ENCODE measurements at places on chromosomes 13 and 19.

DNA sequence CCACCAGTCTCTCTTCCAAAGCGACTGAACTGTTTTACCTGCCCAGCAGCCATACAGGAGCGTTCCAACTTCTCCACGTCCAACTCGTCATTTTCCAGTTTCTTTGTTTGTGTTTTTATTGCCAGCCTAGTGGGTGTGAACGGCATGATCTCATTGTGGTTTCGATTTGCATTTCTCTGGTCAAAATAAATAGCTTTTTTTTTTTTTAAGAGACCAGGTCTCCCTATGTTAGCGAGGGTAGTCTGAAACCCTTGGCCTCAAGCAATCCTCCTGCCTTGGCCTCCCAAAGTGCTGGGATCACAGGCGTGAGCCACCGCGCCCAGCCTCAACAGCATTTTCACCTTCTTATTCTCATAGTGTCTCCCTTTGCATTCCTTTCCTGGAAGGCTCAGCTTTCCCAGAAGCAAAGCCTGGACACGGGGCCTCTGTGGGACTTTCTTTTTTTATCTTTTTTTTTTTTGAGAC, 4.2 kb upstream of the JSRP1 start:
- H3K4me3 ChIP-seq = no peak overlapping the region
- H3K4me1 ChIP-seq = peaks cover 9% of the 10 kb centered on the region
- H3K27me3 ChIP-seq = no peaks in the 10 kb centered on the region
- no peak for DNase-seq
- H3K36me3 ChIP-seq = no peaks in the 10 kb centered on the region

DNA sequence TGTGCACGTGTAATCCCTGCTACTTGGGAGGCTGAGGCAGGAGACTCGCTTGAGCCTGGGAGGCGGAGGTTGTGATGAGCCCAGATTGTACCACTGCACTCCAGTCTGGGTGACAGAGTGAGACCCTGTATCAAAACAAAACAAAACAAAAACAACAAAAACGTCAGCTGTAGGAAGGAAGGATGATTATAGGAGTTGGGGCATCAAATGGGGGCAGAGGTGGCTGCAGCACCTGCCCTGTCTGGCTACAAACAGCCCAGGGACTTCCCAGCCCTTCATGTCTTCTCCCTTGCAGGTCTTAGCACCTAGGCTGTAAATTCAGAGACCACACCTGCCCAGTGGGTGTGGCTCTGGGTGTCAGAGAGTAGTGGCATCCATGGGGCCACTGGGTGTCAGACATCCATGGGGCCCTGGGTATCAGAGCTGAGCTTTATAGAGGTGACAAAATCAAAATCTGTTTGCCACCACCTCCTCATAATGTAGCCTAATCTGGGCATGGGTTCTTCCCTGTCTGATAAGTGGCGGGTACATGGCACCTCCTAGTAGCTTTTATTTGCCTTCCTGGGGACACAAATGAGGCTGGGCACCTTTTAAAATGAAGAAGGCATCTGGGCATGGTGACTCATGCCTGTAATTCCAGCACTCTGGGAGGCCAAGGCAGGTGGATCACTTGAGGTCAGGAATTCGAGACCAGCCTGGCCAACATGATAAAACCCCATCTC, 4.7 kb upstream of the B3GNT3 start:
- no peak for DNase-seq
- no peak overlapping the region for H3K4me3 ChIP-seq
- no peaks in the 10 kb centered on the region for H3K4me1 ChIP-seq
- H3K36me3 ChIP-seq = no peaks in the 10 kb centered on the region
- peaks cover 33% of the 10 kb centered on the region for H3K27me3 ChIP-seq

DNA sequence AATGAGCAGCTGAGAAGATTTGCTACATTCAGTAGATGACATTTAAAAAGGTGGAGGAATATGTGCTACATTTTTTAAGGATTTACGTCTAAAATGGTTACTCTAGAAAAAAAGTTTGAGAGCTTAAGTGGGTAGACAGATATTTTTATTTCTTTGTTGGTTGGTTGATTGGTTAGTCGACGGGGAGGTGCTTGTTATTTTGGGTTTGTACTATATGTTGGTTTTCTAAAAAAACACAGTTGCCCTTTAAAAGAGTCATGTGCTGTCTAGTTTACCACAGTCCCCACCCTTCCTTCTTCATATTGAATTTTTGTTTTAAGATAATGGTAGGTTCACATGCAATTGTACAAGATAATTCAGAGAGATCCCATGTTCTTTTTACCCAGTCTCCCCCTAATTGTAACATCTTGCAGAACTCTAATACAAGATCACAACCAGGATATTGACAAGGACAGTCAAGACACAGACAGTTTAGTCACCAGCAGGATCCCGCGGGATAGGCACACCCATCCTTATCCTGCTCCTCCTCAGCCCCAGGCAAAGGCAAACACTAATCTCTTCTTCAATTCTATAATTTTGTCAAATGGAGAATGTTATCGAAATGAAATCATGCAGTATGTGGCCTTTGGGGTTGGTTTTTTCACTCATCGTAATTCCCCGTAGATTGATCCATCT, 171.4 kb downstream of the FOXO1 start:
- no peak for DNase-seq
- no peaks in the 10 kb centered on the region for H3K36me3 ChIP-seq
- H3K4me1 ChIP-seq = no peaks in the 10 kb centered on the region

DNA sequence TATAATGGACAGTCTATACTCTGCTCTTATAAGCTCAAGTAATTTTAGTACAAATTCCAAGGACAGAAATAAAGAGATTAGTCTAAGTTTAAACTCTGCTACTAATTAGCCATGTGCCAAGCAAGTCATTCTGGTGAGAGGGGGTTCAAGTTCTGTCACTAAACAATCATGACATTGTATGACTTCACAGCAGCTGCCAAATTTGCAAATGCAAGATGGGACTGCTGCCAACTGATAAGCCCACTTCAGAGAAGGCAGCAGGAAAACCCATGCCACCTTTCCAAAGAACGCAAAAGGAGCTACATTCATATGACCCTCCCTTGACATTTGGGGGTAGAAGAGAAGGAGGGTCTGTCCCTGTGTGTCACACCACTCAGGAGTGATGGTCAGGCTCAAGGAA, 60.7 kb upstream of the RFXAP start:
- H3K36me3 ChIP-seq = no peaks in the 10 kb centered on the region
- H3K27me3 ChIP-seq = no peaks in the 10 kb centered on the region
- H3K4me3 ChIP-seq = no peak overlapping the region
- H3K4me1 ChIP-seq = no peaks in the 10 kb centered on the region
- no peak overlapping the region for H3K27ac ChIP-seq
- DNase-seq = no peak

DNA sequence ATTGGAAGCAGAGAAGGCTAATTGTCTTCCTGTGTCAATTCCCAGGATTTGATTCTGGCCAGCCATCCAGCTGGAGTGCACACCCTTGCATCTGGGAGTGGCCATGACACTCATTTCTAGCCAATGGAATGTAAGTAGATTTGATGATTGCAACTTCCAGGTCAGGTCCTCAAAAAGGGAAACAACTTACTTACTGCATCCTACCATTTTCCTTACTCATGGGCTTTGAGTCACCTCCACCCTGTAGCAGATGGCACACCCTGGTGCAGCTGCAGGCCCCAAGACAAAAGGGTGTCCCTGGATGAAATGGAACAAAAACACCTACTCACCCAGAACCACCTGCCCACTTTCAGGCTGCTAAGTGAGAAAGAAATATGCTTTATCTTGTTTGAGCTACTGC, 27.3 kb upstream of the MPHOSPH8 start:
- no peak overlapping the region for H3K27ac ChIP-seq
- no peaks in the 10 kb centered on the region for H3K27me3 ChIP-seq
- H3K4me1 ChIP-seq = peaks cover 10% of the 10 kb centered on the region
- no peaks in the 10 kb centered on the region for H3K36me3 ChIP-seq
- DNase-seq = no peak

GRCh38 chr19:57682226-57682766, 519 bp downstream of the ZNF551 start:
- H3K4me1 ChIP-seq = peaks cover 10% of the 10 kb centered on the region
- DNase-seq = no peak
- no peaks in the 10 kb centered on the region for H3K27me3 ChIP-seq
- H3K4me3 ChIP-seq = peak overlapping the region; percentile 83
- H3K36me3 ChIP-seq = peaks cover 54% of the 10 kb centered on the region
- peak overlapping the region; percentile 22 for H3K27ac ChIP-seq

All from SJSA1 (cell line).